WTC11 (cell line): ENCODE measurements at places on chromosomes 5 and 9.

GRCh38 chr5:8461543-8461942 lies 592.6 kb downstream of the MTRR start:
- DNase-seq: no peak
- H3K4me1 ChIP-seq: peaks cover 11% of the 10 kb centered on the region
- H3K4me3 ChIP-seq: no peak overlapping the region
- peaks cover 4% of the 10 kb centered on the region for H3K36me3 ChIP-seq
- H3K27me3 ChIP-seq: peaks cover 13% of the 10 kb centered on the region
- H3K27ac ChIP-seq: no peak overlapping the region

DNA sequence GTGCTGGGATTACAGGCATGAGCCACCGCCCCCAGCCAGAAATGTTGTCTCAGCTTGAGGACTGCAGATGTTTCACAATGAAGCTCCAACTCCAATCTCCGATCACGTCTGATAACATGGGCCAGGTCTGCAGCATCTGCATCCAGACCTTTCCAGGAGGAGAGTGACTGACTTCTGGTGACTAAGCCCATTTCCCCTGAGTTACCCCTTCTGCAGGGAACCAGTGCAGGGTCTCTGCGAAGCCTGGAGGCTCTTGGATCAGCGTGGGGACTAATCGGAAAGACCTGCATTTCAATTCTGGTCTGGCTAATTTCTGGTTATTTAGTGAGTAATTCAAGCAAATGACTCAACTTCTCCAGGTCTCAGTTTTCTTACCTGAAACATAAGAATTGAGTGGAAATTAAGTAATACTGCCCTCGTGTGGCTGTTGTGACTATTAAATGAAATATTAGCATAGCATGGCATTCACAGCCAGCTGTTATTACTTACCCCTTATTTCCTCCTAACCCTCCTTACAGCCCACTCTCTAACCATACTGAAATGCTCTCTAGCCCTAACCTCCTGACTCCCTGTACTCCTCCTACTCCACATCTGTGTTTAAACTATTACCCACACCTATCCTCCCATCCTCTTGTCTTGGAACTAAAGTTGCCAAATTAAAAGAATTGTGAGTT lies 2.2 kb upstream of the GNPDA1 start:
- H3K4me3 ChIP-seq: no peak overlapping the region
- peaks cover under 1% of the 10 kb centered on the region for H3K36me3 ChIP-seq
- H3K4me1 ChIP-seq: peaks cover 9% of the 10 kb centered on the region
- peaks cover 2% of the 10 kb centered on the region; the same call in 1 of the 2 replicates for H3K27me3 ChIP-seq
- DNase-seq: no peak

DNA sequence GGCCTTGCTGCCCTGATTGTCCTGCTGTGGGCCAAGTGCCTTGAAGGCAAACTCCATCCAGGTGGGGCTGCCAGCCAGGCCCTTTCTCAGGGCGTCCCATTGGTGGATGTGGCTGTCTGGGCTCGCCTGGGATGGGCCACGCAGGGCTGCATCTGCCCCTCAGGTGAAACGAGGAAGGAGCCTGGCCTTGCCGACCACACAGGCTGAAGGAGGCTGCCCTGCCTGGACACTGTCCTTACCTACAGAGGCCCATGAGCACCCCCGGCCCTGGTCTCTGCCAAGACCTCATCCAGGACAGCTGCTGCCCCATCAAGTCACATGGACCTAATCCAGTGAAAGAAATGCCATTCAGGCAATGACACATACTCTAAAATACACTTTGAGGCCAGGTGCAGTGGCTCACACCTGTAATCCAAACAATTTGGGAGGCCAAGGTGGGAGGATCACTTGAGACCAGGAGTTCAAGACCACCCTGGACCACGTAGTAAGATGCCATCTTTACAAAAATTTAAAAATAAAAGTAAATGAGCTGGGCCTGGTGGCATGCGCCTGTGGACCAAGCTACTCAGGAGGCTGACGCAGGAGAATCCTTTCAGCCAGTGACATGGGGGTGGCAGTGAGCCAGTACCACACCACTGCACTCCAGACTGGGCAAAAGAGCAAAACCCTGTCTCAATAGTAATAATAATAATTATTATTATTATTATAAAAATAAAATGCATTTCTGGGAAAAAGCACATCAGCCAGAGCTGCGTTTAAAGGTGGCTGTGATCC lies 33.9 kb downstream of the PNPLA7 start:
- H3K4me3 ChIP-seq: no peak overlapping the region
- no peaks in the 10 kb centered on the region for H3K27me3 ChIP-seq
- no peak overlapping the region for H3K27ac ChIP-seq
- H3K4me1 ChIP-seq: no peaks in the 10 kb centered on the region
- DNase-seq: no peak

DNA sequence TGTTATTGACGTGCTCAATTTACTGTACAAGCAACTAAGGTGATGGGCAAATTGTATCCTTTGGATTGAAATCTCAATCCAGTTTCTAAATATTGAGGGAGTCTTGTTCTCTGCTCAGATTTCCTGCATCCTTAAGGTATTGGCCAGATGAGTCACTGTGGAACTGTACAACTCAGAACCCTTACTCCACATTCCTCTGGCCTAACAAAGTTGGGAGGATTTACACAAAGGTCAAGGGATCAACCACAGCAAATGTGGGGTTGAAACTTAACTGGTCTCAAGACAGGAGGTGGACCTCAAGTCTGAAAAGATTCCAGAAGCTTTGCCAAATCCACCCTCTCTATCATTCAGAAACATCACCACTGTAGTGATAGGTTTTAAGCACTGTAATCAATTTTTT lies 81.5 kb upstream of the AGXT2 start:
- no peaks in the 10 kb centered on the region for H3K4me1 ChIP-seq
- DNase-seq: no peak
- H3K4me3 ChIP-seq: no peak overlapping the region
- no peaks in the 10 kb centered on the region for H3K27me3 ChIP-seq
- no peak overlapping the region for H3K27ac ChIP-seq
- H3K36me3 ChIP-seq: no peaks in the 10 kb centered on the region; the same call in 1 of the 2 replicates
